ENCODE measurements at places on chromosomes 2 and 18.

GRCh38 chr2:230723363-230723762 is 10.7 kb downstream of the CAB39 start:
- no peak for DNase-seq

- peak; percentile 18 for DNase-seq
Observed at GRCh38 chr2:147560810-147561535, 283.9 kb upstream of the ACVR2A start.

DNA sequence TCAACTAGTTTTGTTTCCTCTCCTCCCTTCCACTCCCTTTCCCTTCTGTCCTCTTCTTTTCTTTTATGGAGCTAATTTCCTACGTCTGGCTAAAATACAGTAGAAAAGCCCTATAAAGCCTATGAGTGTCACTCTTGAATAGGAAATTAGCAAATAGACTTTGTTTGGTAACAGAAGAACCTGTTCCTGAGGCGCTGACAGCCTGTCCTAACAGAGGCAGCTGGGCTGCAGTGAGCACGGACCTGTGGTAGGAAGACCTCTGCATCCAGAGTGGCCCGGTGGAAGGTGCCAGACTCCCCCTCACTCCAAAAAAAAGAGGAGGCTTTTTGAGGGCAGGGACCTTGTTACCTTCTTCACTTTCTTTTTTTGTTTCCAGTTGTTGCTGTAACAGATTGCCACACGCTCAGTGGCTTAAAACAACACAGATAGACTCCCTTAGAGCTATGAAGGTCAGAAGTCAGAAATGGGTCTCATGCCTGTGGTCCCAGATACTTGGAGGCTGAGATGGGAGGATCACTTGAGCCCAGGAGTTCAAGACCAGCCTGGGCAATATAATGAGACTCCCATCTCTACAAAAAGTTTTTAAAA is 81.2 kb upstream of the TXNDC2 start:
- DNase-seq, result no peak

DNA sequence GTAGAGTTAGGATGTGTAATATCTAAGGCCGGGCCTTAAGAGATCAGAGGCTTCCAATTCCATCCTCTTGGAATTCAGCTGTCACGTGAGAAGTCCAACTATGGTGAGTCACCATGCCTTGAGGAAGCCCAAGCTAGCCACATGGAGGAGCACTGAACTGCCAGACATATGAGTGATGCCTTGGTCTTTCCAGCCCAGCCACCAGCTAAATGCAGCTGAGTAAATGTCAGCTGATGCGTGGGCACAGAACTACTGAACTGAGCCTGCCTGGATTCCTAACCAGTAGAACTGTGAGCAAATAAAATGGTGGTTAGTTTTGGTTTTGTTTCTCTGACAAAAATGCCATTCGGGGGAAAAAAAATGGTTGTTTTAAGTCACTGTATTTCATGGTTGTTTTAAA is 153.7 kb upstream of the SERTAD2 start:
- DNase-seq, result no peak

DNA sequence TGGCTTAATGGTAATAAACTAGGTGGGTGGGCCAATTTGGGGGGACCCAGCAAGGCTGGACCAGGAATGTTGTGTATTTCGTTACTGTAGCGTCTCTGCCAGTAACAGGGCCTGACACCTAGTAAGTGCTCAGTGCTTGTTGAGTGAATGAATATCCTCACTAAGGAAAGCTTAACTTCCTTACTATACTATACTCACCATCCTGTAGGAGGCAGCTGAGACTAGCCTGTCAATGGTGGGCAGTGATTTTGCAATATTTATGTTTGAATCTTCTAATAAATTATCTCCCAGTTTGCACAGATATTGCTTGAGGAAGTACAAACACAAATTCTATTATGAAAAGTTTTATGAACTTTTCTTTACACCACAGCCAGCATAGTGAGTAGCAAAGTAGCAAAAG is 370.7 kb upstream of the SYT4 start:
- DNase-seq, result no peak

- DNase-seq, result no peak
Observed at GRCh38 chr2:80117401-80117800, 187.2 kb downstream of the LRRTM1 start.

DNA sequence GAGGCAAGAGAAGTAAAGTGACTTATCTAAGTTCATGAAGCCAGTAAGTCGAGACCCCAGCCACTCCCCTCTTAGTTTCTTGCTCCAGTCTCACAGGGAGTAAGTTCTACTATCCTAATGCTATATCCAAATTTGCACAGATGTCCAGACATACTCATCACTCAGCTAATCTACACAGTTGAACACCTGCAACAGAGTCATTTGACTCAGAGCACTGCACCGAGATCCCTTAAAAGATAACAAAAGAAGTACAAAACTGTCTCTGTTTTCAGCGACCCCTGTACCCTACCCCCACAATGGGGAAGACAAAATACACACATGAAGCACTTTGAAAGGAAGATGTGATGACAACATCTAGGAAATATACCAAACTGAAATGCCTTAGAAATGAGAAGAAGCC is 22.6 kb upstream of the CCDC141 start:
- no peak for DNase-seq

DNA sequence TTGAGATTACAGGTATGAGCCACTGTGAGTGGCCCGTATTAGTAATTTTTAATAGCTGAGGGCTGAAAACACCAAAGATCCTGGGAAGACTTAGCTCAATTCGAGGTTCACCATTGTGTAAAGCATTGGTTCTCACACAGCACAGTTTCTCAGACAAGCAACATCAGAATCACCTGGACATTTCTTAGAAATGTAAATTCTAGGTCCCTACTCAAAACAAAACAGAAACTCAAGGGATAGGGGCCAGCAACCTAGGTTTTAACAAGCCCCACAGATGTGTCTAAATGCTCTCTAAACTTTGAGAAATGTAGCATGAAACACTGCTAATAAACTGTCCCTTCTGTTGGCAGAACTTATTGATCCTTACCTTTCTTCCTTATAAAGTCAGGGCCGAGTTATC is 681.2 kb downstream of the RNF144A start:
- DNase-seq, result no peak

DNA sequence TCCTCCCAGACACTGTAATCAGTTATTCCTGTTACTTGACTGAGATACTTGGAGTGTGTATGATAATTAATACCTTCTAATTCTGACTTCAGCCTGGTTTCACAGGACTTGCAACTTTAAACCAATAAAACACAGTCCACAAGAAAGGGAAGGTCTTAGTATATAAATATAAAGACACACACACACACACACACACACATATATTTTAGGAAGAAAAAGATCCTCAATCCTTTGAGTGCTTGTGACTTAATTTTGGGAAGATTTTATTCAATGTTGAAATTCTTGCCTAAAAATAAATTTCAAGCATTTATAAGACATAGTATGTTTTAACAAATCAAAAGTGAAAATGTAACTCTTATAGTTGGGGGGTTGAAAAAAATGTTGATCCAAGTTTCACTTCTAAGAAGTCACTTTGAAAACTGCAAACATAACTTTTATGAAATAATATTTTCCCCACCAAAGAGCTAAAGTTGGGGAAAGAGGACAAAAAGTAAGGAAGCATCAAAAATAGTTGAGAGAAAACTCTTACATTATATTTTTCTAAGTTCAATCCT is 824 bp upstream of the VPS54 start:
- no peak for DNase-seq

GRCh38 chr2:100544911-100545596 is 17.7 kb upstream of the PDCL3 start:
- no peak for DNase-seq

DNA sequence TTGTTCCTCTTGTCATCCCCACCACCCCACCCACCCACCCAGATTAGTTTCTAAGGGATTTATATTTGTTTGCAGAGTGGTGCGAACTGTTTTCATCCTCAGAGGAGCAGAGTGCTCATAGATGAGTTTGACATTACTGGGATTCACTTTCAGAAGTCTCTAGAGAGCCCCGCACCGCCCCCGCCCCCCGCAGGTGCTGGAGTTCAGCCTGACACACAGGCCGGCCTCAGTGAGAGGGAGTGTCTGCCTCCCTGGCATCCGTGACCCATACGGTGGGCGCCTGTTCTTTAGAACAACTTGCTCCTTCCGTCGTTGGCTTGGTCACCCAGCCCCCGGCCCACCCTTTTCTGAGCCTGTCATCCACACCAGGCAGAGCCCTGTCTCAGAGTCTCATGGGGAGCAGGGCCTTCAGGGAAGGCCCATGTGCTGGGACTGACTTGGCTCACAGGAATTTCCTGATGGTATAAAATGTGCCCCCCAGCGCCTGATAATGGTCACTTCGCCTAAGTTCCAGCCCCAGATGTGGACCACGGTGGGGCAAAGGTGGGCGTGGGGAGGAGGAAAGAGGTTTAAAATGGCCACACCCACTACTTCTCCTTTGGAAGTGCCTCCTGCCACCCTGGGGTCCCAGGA is 44.3 kb downstream of the HPCAL1 start:
- no peak for DNase-seq

- DNase-seq, result no peak
Observed at GRCh38 chr2:189709501-189710221, 35.2 kb downstream of the ANKAR start.

- DNase-seq, result no peak
Observed at GRCh38 chr2:145253492-145253891, 733.6 kb upstream of the ZEB2 start.

DNA sequence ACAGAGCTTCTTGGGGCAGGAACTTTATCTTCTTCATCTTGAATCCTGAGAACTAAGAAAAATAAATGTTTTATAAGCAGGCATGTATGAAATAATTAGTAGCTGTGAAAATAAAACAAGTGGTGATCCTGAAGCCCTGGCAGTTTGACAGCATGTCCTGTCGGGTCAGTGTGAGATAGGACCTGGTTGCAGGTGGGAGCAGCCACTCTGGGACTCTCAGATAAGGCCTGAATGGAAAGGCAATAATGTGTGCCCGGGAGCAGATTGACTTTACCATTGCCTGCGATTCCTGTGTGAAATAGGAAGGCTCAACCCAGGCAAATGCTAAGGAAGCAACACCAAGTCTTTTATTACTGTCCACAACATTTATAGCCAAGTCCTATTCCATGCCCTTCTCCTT is 132.4 kb downstream of the LYPD6B start:
- no peak for DNase-seq

- DNase-seq, result no peak
Observed at GRCh38 chr2:97711394-97711711, 2.0 kb upstream of the ZAP70 start.

- DNase-seq, result no peak
Observed at GRCh38 chr2:174450021-174450816, 36.6 kb downstream of the GPR155 start.

DNA sequence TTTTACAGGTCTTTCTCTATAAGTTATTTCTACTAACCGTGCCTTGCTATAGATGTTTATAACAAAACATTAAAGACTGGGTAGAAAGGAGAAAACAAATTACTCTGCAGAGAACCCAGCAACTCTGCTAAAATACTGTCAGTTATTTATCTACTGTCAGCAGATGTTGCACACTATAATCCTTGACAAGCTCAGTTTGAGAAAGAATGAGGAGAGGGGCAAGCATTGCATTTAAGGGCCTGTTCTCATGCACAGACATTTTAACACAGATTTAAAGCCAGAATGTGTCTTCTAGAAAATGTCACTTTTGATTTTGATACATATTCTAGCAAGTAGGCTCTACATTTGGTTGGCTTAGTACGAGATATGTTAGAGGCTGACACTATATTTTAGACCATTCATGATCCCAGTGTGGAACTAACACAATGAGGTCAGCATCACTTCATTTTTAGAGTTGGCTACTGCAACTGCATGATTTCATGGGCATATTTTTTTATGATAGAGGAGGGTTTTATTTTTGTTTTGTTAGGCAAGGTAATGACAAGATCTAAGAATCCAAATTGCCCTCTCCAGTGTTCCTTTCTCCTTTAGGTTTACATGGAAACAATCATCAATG is 516.4 kb downstream of the ZEB2 start:
- peak; percentile 52 for DNase-seq

DNA sequence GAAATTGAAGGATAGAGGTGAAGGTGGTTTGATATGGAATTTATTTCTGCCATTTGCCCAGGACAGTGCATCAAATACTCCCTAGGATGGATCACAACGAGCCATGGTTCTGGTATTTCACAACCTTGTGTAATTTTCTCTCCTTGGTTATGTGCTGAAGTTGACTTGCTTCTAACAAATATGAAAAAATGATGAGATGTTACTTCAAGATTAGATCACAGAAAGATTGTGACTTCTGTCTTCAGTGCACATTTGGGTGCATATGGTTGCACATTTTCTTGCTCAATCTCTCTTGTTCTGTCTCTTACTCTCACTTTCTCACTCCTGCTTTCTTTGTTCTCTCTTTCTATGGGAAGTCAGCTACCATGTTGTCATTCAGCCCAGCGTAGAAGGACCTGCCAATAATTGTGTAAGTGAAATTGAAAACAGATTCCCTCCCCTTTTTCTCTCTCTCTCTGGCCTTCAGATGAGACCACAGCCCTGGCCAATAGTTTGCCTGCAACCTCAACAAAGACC is 104.6 kb upstream of the RMDN2 start:
- DNase-seq, result no peak

DNA sequence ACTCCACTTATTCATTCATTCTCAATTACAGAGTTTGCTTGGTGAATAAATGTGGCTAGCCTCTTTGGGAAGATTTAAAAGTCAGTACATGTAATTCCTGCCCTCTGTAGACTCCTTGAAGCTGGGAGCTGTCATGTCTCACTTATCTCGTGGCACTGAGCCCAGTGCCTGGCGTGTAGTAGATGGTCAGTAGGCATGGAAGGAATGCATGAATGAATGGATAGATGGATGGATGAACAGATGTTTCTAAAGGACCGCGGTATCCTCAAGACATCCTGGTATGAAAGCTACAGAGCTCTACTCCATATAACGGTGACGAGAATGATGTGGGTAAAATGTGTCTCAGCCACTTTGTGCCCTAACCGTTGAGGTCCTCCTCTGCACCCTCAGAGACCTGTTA is 83.0 kb downstream of the MARCO start:
- no peak for DNase-seq

- DNase-seq, result peak; percentile 49
Observed at GRCh38 chr2:111117598-111118480, 2.9 kb upstream of the BCL2L11 start.

- no peak for DNase-seq
Observed at GRCh38 chr2:98293931-98294687, 52.1 kb upstream of the CNGA3 start.

DNA sequence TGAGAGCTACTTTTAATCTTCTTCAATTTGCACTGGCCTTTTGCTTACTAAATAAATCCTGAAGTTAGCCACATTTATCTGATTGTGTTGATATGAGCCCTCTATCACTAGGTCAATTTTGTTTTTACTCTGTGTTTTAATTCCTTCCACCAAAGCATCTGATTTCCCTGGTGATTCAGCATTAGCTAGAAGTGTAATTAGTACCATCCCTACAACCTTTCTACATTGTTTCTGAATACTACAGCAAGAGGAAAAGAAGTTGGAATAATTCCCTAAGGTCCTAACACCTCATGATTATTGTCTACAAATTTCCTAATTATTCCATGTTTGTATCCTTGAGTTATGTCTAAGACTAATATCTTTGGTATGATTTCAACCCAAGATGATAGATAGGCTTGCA is 1093.6 kb downstream of the SUCLG1 start:
- DNase-seq, result no peak
